Prostate gland (tissue), 2 donors: ENCODE measurements at places on chromosomes 1 and 21. TPM values are rescaled to one million over a fixed set of nuclear protein-coding genes. Genes with fewer than 3 reads are reported as not detected.

Gene CD1E
- 1.2 TPM for total RNA-seq

Gene SLC5A3
- 44.0 TPM for total RNA-seq

Gene MEX3A
- total RNA-seq, result 5.7 TPM

Gene TCHHL1
- not detected for total RNA-seq

Gene PSMG1
- total RNA-seq, result 37.1 TPM

Gene MECR
- total RNA-seq, result 49.3 TPM

Gene ETS2
- total RNA-seq, result 80.2 TPM

Gene PTGER3
- 3.6 TPM for total RNA-seq

Gene TFF3
- total RNA-seq, result 49.8 TPM

Gene CYP4Z1
- total RNA-seq, result 0.87 TPM

Gene GLIS1
- total RNA-seq, result 8.1 TPM

Gene PLXNA2
- total RNA-seq, result 7.3 TPM

Gene BSND
- 0.11 TPM for total RNA-seq

Gene COL8A2
- total RNA-seq, result 10.7 TPM

Gene METTL25B
- total RNA-seq, result 62.0 TPM

Gene CNIH3
- total RNA-seq, result 0.36 TPM

Gene HS2ST1
- total RNA-seq, result 11.7 TPM

Gene CGN
- 37.5 TPM for total RNA-seq

Gene OR2L13
- not detected for total RNA-seq

Gene RPE65
- 0.57 TPM for total RNA-seq

Gene SAMD11
- 61.6 TPM for total RNA-seq

Gene CADM3
- total RNA-seq, result 0.23 TPM

Gene GBP5
- 5.8 TPM for total RNA-seq

Gene RAP1A
- 31.4 TPM for total RNA-seq

Gene C1orf94
- 2.3 TPM for total RNA-seq

Gene CIART
- total RNA-seq, result 10.1 TPM

Gene SNX27
- total RNA-seq, result 24.1 TPM

Gene C2CD2
- 30.5 TPM for total RNA-seq

Gene ST6GALNAC3
- total RNA-seq, result 0.80 TPM

Gene DNMT3L
- total RNA-seq, result not detected

Gene RGL1
- total RNA-seq, result 11.1 TPM

Gene G0S2
- 13.3 TPM for total RNA-seq

Gene SIPA1L2
- 8.1 TPM for total RNA-seq

Gene SYNJ1
- total RNA-seq, result 9.2 TPM

Gene SAMSN1
- 1.1 TPM for total RNA-seq

Gene OR2T33
- not detected for total RNA-seq

Gene FAM163A
- total RNA-seq, result 1.1 TPM

Gene PEX10
- 49.9 TPM for total RNA-seq

Gene FAM131C
- not detected for total RNA-seq

Gene SZT2
- total RNA-seq, result 76.9 TPM

Gene ELAPOR1
- 621 TPM for total RNA-seq

Gene C2CD4D
- 2.0 TPM for total RNA-seq

Gene CLEC20A
- total RNA-seq, result not detected

Gene CYP4A22
- not detected for total RNA-seq

Gene CD1B
- total RNA-seq, result not detected

Gene FBXO2
- 16.9 TPM for total RNA-seq
